ENCODE measurements at places on chromosomes 7 and 10.
A peak's percentile ranks its signal among the peaks of the same experiment; 100 is the strongest.

- no peak for DNase-seq
These were observed 10.1 kb upstream of the GATA3 start for GRCh38 chr10:8044331-8044907.

- DNase-seq: peak; percentile 82
These were observed 1020.2 kb upstream of the C7orf33 start for GRCh38 chr7:147570390-147570789.

DNA sequence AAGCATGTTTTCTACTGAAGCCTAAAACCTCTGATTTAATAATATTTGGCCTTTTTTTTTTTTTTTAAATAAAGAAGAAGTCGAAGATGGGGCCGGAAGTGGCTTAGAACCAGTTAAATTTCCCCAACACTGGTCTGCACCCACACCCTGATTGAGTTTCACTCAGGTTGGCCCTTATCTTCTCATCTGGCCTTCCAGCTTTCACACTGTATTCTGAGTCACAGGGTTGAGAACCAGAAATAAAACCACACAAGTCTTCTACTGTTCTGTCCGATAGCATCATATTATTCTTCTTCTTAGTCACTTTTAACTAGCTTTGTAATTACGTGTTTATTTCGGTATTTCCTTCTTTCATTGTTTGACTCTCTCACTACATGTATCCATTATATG, 9.9 kb downstream of the ZNF365 start:
- DNase-seq: peak; percentile 63

DNA sequence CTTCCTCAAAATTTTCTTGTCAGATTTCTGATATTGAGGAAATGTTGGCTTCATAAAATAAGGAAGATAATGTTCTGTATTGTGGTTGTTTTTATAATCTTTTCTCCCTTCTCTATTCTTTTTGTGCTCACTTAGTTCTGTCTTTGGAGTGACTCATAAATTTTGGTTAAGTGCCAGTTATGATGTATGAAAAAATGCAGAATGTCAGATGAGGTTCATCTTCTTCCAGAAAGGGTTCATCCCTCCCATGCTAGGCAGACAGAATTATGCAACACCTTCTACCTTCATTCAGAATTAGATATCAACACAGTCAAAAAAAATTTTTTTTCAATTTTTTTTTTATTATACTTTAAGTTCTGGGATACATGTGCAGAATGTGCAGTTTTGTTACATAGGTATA, 36.6 kb upstream of the CYP2C19 start:
- no peak for DNase-seq

- DNase-seq: no peak
These were observed 20.9 kb downstream of the TBX20 start for GRCh38 chr7:35232994-35233393.

GRCh38 chr7:92778972-92779371, 57.4 kb downstream of the CDK6 start:
- DNase-seq: peak; percentile 51

- DNase-seq: no peak
These were observed 303.2 kb upstream of the GHITM start for GRCh38 chr10:83835945-83836745.

- DNase-seq: no peak
These were observed 579.4 kb downstream of the GATA3 start for GRCh38 chr10:8633909-8634308.

- peak; percentile 14 for DNase-seq
These were observed 6.0 kb downstream of the RBP3 start for GRCh38 chr10:47354165-47354564.

DNA sequence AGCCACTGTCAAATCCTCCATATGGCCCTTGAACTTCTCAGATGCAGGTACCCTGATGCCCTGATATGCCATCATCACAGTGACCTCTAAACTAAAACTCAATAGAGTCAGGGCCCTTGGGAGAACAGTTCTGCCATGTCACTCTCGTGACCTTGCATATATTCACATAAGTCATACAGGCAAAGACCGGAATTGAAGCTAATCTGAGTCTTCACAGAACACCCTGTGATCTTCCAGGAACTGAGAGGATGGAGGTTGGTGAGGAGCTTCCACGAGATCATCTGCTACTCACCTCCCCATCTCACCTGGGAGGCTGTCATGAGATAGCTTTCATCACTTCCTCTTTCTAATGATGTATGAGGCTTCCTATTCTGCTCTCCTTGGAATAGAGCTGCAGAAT, 228.7 kb upstream of the CCDC6 start:
- DNase-seq: no peak

- no peak for DNase-seq
These were observed 3.5 kb downstream of the SH2D4B start for GRCh38 chr10:80540981-80541750.

DNA sequence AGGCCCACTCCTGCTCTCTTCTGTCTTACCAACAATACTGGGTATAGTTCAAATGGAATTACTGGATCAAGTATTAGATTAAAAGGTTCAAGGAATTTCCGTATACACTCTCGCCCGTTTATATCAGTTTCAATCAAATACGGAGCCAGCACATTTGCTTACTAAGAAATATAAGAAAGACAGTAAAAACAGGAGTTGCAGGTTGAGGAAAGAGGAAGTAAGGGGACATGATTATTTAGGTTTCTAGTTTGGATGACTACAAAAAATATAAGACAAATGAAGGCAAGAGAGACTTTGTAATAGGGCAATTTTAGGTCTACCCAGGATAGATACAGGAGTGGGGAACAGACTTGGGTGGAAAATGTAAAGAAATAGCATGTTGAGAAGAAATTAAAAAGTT, 109.9 kb upstream of the ABI1 start:
- DNase-seq: no peak

- no peak for DNase-seq
These were observed 88.5 kb downstream of the AVL9 start for GRCh38 chr7:32583791-32584190.

GRCh38 chr10:73247509-73248258, 629 bp upstream of the DNAJC9 start:
- no peak for DNase-seq

DNA sequence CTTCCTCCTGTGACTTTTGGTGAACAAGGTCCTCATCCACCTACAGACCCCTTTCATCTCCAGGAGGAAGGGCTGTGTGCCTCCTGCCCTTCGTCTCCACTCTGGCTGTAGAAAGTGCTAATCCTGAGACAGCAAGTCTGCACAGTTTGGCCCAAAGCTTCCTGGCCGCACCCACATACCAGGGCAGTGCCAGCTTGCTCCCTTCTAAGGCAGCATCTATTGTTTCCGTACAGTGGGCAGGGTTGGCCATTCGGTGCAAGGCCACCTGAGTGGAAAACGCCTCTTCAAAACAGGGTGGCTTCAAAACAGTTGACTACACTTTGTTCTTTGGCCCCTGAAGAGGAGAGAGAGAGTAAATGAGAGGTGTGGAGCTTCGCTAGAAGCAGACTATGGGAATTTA, 134.1 kb upstream of the KLF14 start:
- no peak for DNase-seq

GRCh38 chr7:8185926-8186683, 75.9 kb downstream of the ICA1 start:
- DNase-seq: no peak

- DNase-seq: no peak
These were observed 361.9 kb downstream of the GLRX3 start for GRCh38 chr10:130498042-130498441.

DNA sequence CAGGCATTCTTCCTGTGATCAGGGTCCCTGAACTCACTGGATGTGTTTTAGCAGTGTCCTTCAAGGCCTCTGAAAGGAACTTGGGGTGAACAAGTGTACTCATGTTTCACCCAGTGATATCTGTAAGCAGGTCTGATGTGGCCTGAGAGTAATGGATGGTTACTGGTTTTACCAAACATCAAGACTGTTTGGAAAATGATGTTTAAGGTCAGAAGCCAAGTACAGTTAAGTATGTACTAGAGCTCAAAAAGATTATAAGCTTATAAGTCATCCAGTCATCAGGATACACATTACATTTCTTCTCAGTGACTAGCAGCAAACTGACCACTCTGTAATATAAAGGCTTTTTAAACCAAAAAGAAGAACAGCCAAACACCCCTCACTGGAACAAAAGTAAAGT, 79.8 kb upstream of the PTN start:
- no peak for DNase-seq

DNA sequence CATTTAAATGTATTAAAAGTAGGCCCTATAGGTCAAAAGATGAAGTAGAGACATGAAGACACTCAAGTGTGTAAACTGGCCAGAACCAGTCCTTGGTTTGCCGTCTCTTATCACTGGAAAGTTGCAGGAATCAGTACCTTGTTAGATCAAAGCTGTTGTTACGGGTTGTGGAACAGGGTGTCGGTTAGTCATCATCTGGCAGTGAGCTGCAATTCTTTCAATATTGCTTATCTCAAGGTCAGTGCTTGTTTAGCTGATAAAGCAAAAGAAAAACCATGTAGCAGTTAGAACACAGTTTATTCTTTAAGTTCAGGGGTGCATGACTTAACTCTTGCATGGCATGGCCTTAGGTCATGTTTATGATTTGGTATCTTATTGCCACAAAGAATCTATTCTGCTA, 10.0 kb upstream of the SLC13A1 start:
- DNase-seq: no peak

- no peak for DNase-seq
These were observed 200.4 kb downstream of the TAX1BP1 start for GRCh38 chr7:27940341-27940740.

DNA sequence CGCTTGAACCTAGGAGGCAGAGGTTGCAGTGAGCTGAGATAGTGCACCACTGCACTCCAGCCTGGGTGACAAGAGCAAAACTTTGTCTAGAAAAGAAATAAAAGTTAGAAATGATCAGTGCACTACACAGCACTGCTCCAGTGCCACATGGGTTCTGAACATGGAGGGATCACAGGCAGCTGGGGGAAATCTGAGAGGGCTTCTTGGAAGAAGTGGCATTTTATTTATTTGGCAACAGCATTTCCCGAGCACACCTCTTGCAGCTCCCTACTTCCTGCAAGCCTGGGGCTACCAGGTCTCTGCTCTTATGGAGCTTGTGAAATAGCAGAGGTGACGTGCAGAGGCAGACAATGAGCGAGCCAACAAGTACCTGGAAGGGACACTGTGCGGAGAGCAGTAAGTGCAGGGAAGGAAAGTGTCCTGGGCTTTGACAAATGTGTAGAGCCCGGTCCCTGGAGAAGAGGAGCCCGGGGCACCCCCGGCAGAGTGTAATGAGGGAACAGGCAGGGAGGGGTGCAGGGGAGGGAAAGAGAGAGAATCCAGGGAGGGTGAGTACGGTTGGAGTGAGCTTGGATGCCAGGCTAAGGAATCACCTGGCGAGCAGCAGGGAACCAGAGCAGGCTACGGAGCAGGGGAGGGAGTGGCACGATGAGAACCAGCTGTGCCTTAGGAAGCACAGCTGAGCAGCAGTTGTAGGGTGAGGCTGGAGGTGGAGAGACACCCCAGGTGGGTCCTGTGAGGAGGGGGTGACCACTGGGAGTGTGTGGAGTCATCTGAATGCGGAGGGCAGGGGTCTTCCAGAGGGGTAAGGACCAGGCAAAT, 104.6 kb upstream of the CTBP2 start:
- peak; percentile 12 for DNase-seq

GRCh38 chr10:30041196-30042105, 17.9 kb downstream of the JCAD start:
- no peak for DNase-seq

DNA sequence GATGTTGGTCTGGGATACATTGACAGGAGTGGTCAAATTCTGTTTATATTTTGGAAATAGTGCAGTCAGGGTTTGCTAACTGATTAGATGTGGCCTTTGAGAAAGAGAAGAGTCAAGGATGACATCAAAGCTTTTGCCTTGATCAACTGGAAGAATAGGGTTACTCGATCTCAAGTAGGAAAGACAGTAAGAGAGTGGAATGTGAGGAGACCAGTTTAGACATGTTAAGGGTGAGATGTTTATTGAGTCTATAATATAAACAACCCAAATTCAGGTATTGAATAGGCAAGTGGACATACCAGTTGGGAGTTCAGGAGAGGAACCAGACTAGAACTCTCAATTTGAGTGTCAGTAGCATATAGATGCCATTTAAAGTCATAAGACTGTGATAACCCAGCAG, 1.9 kb upstream of the ANKRD7 start:
- no peak for DNase-seq

DNA sequence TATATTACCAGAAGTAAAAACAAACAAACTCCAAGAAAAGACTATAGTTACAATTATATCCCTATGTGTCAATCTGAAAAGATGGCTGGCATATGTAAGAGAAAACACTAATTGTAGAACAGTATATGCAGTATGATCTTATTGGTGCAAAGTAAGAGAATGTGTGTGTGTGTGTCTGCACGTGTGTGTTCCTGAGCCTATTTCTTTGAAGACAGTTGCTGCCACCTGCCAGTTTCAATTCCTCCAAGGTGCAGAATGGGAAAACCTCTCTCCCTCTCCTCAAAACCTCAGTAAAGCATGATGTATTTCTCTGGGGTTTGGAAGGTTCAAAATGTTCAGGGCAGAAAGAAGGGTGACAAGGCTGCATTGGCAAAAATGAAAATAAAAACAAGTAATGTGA, 8.8 kb upstream of the SFTPA1 start:
- DNase-seq: no peak

GRCh38 chr7:128974241-128974934, 36.7 kb downstream of the IRF5 start:
- peak; percentile 86 for DNase-seq

DNA sequence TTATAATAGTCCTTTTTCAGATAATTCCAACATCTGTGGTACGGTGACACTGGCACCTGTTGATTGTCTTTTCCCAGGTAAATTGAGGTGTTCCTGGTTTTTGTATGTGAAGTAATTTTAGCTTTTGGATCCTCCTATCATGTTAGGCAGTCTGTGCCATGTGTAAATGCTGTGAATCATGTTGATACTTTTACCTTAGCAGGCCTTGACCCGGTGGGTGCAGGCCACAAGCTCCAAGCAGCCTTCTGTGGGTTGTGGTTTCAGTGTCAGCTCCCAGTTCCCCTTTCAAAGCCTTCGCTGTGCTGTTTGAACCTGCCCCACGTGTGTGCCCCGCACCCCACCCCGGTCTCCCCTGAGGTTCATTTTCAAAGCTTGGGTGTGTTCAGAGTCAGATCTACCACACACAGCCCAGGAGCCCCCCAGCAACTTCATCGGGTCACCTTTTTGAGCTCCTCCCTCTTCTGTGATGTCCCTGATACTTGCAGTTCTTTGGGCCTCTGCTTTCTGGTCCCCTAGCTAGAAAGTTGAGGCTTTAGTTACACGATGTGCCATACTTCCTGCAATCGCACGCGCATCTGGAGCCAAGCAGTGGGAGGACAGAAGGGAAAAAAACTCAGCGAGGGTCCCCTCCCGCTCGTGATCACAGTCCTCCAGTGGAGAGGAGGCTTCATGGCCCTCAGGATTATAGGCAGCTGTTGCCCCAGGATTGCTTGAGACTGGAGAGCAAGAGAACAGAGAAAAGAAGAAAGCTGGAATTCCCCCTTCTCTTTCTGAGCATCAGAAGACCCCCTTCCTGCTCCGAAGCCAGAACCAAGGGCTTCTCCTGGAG, 8.7 kb upstream of the BHLHA15 start:
- DNase-seq: no peak

DNA sequence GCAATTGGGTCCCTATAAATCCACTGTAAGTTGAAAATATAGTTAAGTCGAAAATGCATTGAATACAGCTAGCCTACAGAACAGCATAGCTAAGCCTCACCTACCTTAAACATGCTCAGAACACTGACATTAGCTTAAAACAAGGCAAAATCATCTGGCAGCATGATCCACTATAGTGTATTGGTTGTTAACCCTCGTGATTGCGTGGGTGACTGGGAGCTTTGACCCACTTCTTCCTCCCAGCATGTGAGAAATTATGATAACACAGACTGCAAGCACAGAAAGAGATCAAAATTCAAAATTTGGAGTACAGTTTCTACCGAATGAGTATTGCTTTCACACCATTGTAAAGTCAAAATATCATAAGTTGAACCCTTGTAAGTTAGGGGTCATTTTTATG, 22.3 kb downstream of the CNTNAP2 start:
- DNase-seq: no peak

- no peak for DNase-seq
These were observed 69.4 kb downstream of the FAM53B start for GRCh38 chr10:124674768-124675222.

Measured in kidney tubule cell (primary cell).